Activated CD4-positive, alpha-beta T cell treated with anti-CD3 and anti-CD28 coated beads for 48 hours (primary cell): ENCODE measurements at places on chromosomes 4 and X.

GRCh38 chrX:15384304-15384703 is at the start of gene VEGFD:
Gene VEGFD, minus strand, starts transcription at chrX:15384413. Its CDS starts 467 bp downstream, at chrX:15383946.
- DNase-seq = no peak

- DNase-seq = no peak
Observed at GRCh38 chrX:106159861-106160282, 8.2 kb upstream of the PWWP3B start.

- DNase-seq = no peak
Observed at GRCh38 chrX:40912576-40912975, 172.7 kb upstream of the USP9X start.

DNA sequence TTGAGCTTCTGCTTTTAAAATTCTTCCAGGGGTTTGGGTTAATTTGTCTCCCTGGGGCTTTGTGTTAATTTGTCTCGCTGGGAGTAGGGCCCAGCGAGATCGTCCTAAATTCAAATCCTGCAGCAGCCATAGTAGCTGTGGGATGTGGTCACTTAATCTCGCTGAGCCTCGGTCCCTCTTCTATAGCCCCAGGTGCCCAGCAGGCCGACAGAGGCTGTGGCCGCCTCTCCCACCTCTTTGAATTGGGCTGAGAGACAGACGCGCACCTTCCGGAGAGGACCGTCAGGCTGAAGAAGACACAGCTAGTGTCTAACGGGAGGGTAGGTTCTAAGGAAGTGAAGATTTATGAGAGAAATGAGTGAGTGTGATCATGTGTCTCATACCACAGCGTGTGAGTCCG is 15.7 kb upstream of the WFS1 start:
- DNase-seq = no peak

DNA sequence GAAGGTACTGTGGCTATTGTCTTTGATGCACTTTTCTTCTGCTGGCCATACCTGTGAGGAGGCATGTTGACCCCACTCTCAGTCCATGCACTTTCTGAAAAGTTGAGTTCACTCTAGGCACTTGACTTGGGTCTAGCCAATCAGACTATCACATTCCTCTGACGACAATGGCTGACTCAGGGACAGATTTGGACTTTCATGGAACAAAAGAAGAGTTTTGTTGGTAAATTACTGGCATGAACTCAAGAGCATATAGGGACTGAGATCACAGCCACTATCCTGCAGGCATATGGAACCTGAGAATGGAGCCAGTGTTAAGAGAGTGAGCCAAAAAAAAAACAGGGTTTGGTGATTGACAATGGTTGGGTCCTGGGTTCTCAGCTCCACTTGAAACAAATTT is 24.6 kb upstream of the CXCL6 start:
- no peak for DNase-seq

GRCh38 chrX:130336531-130336930 is 3.2 kb upstream of the SLC25A14 start:
- no peak for DNase-seq

DNA sequence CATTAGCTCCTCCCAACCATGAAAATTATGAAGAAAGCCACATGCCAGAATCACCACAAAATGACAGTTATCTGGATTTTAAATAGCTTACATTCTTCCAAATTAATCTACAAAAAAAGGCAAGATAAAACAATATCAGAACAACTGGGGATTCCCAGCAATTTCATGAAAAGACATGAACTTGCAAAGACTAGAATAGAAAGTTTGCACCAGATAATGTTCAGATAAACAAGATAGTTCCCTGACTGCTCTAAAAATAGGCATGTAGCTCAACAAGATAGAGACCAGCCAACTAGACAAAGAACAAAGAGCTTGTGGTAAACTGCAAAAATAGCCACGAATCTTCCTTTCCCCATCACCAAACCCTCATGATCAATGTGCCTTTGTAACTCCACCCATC is 30.3 kb upstream of the DDX53 start:
- DNase-seq = no peak

DNA sequence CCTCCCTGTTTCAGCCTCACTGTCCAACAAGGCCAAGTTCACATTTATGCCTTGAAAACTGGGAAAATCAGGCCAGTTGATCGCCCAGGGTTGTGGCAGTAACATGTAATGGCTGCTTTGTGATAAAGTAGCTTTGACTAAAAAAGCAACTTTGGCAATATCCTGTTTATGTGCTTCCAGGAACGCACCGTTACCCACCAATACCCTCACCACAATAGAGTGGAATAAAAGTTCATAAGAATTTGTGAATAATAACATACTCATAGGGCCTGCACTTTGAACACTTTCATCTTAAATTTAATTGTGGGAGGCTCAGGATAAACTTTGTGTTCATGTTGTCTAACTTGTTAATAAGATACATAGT is 80.7 kb upstream of the MAML3 start:
- no peak for DNase-seq

GRCh38 chr4:148171596-148171995 is 270.6 kb downstream of the NR3C2 start:
- DNase-seq = no peak

GRCh38 chrX:150848914-150849365 is 49.5 kb downstream of the CD99L2 start:
- DNase-seq = no peak

DNA sequence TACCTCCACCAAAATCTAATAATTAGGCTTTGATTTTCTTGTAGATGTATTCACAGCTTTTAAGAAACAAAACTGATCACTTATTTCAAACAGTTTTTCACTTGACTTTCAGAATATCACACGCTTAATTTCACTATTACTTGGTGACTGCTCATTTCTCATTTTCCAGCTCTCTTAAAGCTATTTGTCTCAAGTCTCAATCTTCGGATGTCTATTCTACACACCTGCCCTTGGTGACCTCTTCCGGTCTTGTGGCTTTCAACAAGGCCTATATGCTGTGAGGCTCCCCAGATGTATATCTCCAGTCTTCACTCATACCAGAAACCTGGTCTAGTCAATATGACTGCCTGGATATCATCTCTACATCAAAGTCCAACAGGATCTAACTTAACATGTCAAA is 34.9 kb upstream of the ANXA10 start:
- DNase-seq = no peak

DNA sequence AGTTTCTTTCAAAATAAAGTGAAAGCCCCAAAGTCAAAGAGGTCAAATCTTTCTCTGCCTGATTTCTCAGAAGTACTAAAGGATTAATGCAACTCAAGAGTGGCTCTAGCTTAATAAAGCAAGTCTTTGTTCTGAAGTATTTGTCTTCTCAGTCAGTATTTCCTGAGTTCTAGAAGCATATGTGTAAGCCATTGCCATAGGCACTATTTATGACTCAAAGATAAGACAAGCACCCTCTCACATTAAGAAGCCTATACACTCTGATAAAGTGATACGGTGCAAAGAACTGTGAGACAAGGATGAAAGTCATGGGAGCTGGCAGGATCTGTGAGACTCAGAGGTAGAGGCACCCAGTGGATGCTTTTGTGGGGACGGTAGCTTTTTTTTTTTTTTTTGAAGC is 60.9 kb downstream of the AASDH start:
- no peak for DNase-seq

DNA sequence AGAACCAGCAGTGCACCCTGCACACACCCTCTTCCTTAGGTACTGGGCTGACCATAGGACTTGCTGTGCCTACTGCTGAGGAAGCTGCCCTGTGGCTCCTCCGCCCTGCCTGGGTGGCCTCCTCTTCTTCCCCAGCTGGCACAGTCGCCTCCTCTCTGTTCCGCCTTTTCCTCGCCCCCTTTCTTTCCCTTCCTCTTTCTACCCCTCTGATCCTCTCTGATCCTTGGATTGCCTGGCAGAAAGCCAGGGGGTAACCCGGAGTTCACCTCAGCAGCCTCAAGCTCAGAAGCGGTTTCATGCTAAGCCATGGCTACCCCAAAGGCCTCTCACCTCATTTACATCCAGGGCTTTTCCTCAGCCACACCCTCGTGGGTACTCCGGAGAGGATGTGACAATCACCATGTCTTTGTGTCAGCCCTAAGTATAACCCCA is 136.2 kb downstream of the SMIM20 start:
- DNase-seq = no peak

DNA sequence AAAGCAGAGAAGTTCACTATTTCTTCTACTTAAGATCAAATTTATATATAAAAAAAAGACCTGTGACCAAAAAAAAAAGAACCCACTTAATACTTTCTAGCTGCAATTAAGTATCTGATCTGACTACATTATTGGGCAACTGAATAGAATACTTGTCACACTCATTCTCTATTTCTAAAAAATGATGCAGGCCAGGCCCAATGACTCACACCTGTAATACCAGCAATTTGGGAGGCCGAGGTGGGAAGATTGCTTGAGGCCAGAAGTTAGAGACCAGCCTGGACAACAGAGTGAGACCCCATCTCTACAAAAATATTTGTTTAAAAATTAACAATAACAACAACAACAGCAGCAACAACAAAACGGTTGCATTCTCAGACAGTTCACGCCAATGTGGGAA is 108.8 kb upstream of the BMP2K start:
- DNase-seq = no peak

GRCh38 chr4:115433491-115433890 is 320.1 kb upstream of the NDST4 start:
- DNase-seq = no peak

GRCh38 chr4:103076747-103077347 is at the start of gene SLC9B2:
Gene SLC9B2, minus strand, starts transcription at chr4:103076761. Its CDS starts 9,211 bp downstream, at chr4:103067550.
- DNase-seq = peak; percentile 67

DNA sequence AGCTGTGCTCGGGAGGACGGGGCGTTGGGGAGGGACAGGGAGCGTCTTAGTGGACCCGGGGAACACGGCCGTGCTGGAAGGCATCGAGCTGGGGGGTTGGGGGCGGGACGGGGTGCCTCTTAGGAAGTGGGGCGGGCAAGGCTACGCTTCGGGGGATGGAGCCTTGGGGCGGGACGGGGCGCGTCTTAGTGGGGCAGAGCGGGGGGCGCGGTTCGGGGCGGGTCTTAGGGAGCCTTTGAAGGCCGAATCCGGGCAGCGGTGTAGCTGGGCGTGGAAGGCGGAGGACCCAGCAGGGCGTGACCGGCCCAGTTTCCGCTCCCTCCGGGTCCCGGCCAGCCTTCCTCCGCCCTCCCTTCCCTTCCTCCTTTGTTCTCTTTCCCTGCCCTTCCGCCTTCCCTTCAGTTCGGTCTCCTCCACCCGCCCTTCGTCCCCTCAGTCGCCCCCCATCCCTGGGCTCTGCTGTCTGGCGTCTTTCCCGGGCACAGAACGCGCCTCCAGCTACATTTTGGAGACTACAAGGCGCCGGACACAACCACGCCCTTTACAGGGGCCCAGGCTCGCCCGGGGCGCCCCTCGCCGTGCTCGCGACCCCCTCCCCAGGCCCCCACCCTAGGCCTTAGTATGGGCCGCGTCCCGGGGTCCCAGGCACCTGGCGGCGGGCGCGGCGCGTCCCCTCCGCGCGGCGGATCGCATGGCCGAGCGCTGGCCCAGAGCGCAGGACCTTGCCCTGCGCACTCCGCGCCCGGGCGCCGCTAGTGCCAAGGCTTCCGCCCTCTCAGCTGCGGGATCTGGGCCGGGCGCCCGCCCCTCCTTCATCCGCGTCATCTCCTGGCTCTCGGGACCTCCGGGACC is at the start of gene ARSD:
TSS of gene ARSD (minus strand) at position 757 of the 852 bp plus-strand sequence. CDS start at position 693, 64 bp downstream.
- peak; percentile 34 for DNase-seq

- no peak for DNase-seq
Observed at GRCh38 chr4:10977534-10977933, 293.0 kb upstream of the CLNK start.

- DNase-seq = no peak
Observed at GRCh38 chrX:149213264-149213663, 291.8 kb downstream of the IDS start.

GRCh38 chr4:141329174-141329569 is 108.5 kb downstream of the ZNF330 start:
- DNase-seq = no peak

- no peak for DNase-seq
Observed at GRCh38 chr4:89123451-89123851, 12.1 kb downstream of the TIGD2 start.

DNA sequence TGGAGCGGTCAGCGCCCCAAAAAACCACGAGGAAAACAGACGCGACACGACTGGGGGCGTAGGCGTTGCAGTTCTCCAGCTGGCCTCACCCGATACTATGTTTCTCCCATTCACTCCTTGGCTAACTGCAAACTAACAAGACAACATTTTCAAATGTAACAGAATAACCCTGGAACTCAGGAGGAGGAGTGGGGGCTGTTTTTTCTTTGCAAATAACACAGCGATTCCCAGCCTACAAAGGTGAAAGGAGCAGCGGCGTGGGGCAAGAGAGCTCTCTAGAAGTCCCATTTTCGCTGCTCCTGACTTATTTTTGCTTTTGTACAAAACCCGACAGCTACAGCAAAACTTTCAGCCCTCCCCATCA is 1.6 kb downstream of the SOX3 start:
- DNase-seq = no peak

- no peak for DNase-seq
Observed at GRCh38 chr4:143294710-143295275, 41.9 kb upstream of the GAB1 start.

- DNase-seq = no peak
Observed at GRCh38 chr4:14340321-14340720, 662.0 kb upstream of the CPEB2 start.

DNA sequence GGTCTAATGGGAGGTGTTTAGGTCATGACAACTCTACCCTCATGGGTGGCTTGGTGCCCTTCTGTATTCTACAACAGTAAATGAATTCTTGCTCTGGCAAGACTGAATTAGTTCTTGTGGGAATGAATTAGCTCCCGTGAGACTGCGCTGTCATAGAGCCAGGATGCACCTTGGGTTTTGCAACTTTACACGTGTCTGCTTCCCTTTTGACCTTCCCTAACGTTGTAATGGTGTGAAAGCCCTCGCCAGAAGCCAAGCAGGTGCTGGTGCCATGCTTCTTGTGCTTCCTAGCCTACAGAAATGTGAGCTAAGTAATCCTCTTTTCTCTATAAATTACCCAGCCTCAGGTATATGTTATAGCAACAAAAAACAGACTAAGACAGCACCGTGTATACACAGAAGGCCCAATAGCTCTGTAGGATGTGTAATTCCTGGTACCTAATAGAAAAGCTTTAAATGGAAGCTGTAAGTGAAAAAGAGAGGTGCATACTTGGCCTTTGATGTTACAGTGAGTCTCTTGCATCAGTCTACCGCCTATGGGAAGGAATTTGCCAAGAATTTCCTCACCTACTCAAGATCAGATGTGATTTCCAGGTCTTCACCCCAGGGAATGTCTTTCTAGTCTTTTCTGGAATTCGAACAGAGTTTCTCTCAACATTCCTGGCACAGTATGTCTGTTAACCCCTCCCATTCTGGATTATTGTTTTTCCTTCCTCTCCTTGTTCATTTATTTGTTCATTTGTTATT is 3.2 kb upstream of the ENPEP start:
- no peak for DNase-seq

DNA sequence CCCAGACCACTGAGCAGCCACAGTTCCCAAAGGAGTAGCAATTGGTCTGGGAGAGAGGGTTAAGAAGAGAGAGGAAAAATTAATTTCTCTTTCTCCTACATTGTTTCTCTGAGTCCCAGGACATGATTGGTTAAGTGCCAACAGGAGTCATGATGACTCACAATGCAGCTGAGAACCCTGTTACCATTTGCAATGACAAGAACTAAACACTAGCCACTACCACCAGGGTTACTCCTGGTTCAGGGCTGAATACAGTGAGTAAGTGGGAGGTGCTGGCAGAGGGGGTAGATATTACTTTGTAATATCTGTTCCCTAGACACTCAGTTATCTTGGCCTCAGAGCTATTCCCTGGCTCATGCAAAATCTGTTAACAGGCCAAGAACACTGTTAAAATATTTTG is 18.0 kb downstream of the ETDC start:
- no peak for DNase-seq
